ENCODE measurements at places on chromosomes 3 and 15.

- H3K27ac ChIP-seq = no peak overlapping the region
- no peak overlapping the region for H3K4me3 ChIP-seq
- DNase-seq = no peak
- no peaks in the 10 kb centered on the region for H3K27me3 ChIP-seq
- H3K36me3 ChIP-seq = peaks cover 5% of the 10 kb centered on the region
Observed at GRCh38 chr3:99777210-99777549, 40.5 kb upstream of the CMSS1 start.

DNA sequence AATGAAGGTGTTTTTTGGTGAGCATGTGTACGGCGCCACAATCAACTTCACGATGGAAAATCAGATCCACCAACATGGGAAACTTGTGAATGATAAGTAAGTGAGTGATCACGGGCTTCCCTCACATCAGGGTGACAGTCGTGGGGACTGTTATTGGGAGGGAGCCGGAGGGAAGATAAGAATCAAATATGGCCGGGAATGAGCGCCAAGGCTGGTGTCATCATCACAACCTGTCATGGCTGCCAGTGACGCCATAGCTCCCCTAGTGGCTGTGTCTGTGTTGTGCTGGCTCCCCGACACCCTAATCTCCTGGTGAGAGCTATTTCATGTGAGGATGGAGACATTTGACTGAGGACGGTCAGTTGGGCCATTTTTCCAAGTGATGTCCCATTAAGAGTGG lies 168.5 kb downstream of the SV2B start:
- H3K4me1 ChIP-seq = no peaks in the 10 kb centered on the region
- no peaks in the 10 kb centered on the region for H3K27me3 ChIP-seq
- H3K4me3 ChIP-seq = no peak overlapping the region
- H3K36me3 ChIP-seq = no peaks in the 10 kb centered on the region
- no peak overlapping the region for H3K27ac ChIP-seq

GRCh38 chr3:125433091-125433534 lies 58.0 kb upstream of the ZNF148 start:
- no peak for DNase-seq
- no peak overlapping the region for H3K4me3 ChIP-seq
- H3K27me3 ChIP-seq = no peaks in the 10 kb centered on the region
- no peaks in the 10 kb centered on the region for H3K4me1 ChIP-seq

DNA sequence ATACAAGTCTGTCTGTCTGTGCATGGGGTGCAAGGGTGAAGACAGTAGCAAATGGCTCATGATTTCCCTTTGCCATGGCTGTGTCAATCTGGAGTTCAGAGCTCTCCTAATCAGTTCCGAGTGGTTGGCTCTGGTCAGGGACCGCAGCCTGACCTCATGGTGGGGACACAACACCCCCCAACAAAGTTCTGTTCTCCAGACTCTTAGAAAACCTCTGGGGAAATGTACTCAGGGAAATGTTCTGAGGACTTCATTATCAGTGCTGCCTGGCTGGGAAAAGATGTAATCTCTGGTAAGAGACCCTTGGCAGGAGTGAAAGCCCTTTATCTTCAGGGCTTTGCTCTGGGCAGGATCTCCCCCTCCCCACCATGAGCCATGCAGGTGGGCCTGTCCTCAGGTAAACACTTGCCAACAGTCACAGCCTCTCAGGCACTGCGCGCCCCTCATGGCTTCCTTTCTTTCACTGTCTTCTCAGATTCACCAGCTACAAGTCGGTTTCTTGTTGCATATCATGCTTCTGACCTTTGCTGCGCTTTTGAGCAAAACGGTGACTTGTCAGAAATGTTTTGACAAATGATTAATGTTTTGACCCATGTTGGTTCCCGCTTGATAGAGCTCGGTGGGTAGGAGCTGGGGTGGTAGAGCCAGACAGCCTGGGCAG lies 95.5 kb downstream of the ST6GAL1 start:
- no peaks in the 10 kb centered on the region for H3K27me3 ChIP-seq
- H3K4me1 ChIP-seq = no peaks in the 10 kb centered on the region
- H3K4me3 ChIP-seq = no peak overlapping the region

GRCh38 chr3:82031596-82031995 lies 270.2 kb upstream of the GBE1 start:
- no peak for DNase-seq
- H3K27me3 ChIP-seq = peaks cover 2% of the 10 kb centered on the region
- no peak overlapping the region for H3K27ac ChIP-seq
- H3K36me3 ChIP-seq = no peaks in the 10 kb centered on the region
- no peaks in the 10 kb centered on the region for H3K4me1 ChIP-seq
- no peak overlapping the region for H3K4me3 ChIP-seq

- H3K27ac ChIP-seq = peak overlapping the region; percentile 44
- H3K36me3 ChIP-seq = peaks cover 8% of the 10 kb centered on the region
- DNase-seq = peak; percentile 60
- H3K4me1 ChIP-seq = peaks cover 11% of the 10 kb centered on the region
- peak overlapping the region; percentile 50 for H3K4me3 ChIP-seq
Observed at GRCh38 chr3:170180079-170180907, 1.2 kb downstream of the PHC3 start.

GRCh38 chr15:38065721-38066345 lies 131.4 kb downstream of the TMCO5A start:
- H3K4me1 ChIP-seq = peaks cover 20% of the 10 kb centered on the region
- no peaks in the 10 kb centered on the region for H3K36me3 ChIP-seq
- no peak for DNase-seq
- no peak overlapping the region for H3K27ac ChIP-seq

GRCh38 chr3:124075753-124076152 lies 83.8 kb upstream of the ROPN1 start:
- no peaks in the 10 kb centered on the region for H3K4me1 ChIP-seq
- DNase-seq = no peak
- H3K36me3 ChIP-seq = no peaks in the 10 kb centered on the region
- no peak overlapping the region for H3K4me3 ChIP-seq

GRCh38 chr15:29826908-29827820 lies 4.9 kb upstream of the TJP1 start:
- H3K27me3 ChIP-seq = no peaks in the 10 kb centered on the region
- no peak overlapping the region for H3K4me3 ChIP-seq
- H3K36me3 ChIP-seq = no peaks in the 10 kb centered on the region
- no peak for DNase-seq
- H3K4me1 ChIP-seq = peaks cover 20% of the 10 kb centered on the region

GRCh38 chr3:185361920-185362319 lies 1.0 kb upstream of the MAP3K13 start:
- no peaks in the 10 kb centered on the region for H3K36me3 ChIP-seq
- DNase-seq = no peak
- no peak overlapping the region for H3K27ac ChIP-seq
- no peak overlapping the region for H3K4me3 ChIP-seq
- peaks cover 6% of the 10 kb centered on the region for H3K4me1 ChIP-seq

GRCh38 chr3:153856932-153857331 lies 264.3 kb upstream of the ARHGEF26 start:
- no peak overlapping the region for H3K27ac ChIP-seq
- no peaks in the 10 kb centered on the region for H3K27me3 ChIP-seq
- no peak for DNase-seq
- H3K36me3 ChIP-seq = no peaks in the 10 kb centered on the region
- H3K4me3 ChIP-seq = no peak overlapping the region

DNA sequence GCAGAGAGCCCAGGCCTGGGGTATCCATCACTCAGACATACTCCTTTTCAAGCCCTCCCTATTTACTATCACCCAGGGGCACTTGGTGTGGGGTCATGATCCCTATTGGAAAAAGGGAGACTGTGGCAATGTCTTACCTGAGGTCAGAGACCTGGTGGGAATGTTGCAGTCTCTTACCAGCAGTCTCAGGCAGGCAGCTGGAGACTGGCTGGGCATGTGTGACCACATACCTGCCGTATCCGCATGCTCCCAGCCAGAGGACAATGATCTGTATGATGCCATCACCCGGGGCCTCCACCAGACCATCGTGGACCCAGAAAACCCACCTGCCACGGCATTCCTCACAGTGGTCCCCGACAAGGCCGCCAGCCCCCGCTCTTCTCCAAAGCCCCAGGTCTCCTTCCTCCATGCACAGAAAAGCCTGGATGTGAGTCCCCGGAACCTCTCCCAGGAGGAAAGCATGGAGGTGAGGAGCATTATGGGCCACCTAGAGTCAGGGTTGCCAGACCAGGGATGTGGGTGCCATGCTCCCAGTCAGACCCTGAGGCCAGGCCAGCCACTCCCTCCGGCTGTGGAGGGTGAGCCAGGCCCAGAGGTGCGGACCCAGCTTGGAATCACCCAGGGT lies 5.9 kb downstream of the SH2D7 start:
- no peaks in the 10 kb centered on the region for H3K36me3 ChIP-seq
- H3K27me3 ChIP-seq = peaks cover 7% of the 10 kb centered on the region
- H3K4me1 ChIP-seq = no peaks in the 10 kb centered on the region
- H3K27ac ChIP-seq = no peak overlapping the region

GRCh38 chr3:194300936-194301335 lies 50.2 kb downstream of the CPN2 start:
- peaks cover 15% of the 10 kb centered on the region for H3K4me1 ChIP-seq
- no peak for DNase-seq
- H3K4me3 ChIP-seq = no peak overlapping the region
- H3K27ac ChIP-seq = no peak overlapping the region
- H3K27me3 ChIP-seq = peaks cover 2% of the 10 kb centered on the region
- H3K36me3 ChIP-seq = no peaks in the 10 kb centered on the region

GRCh38 chr15:48719668-48720067 lies 74.2 kb upstream of the FBN1 start:
- no peaks in the 10 kb centered on the region for H3K27me3 ChIP-seq
- DNase-seq = no peak
- no peak overlapping the region for H3K27ac ChIP-seq
- H3K4me3 ChIP-seq = no peak overlapping the region

GRCh38 chr3:114498539-114499370 lies 204.9 kb downstream of the TIGIT start:
- no peak overlapping the region for H3K27ac ChIP-seq
- no peak overlapping the region for H3K4me3 ChIP-seq
- H3K4me1 ChIP-seq = peaks cover 12% of the 10 kb centered on the region

- H3K27me3 ChIP-seq = peaks cover 40% of the 10 kb centered on the region
- no peak overlapping the region for H3K4me3 ChIP-seq
- H3K36me3 ChIP-seq = no peaks in the 10 kb centered on the region
- DNase-seq = no peak
- no peak overlapping the region for H3K27ac ChIP-seq
Observed at GRCh38 chr15:93088200-93088980, 621 bp downstream of the RGMA start.

DNA sequence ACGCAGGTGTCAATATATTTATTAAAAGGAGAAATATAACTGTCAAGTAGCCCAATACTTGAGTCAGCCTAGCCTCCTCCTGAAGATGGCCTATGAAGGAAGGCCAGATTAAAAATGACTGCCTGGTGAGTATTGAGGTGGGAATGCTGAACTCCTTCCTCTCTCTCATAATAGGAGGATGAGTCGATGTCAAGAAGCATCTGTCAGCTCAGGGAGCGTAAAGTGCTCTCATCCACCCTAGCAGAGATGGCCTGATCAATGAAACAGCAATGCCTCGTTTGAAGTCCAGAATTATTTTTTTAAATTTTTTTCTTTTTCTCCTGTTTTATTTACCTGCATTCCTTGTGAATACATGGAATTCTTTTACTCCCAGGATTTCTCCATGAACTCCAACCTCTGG lies 58.3 kb downstream of the SCN10A start:
- no peak for DNase-seq
- no peak overlapping the region for H3K4me3 ChIP-seq
- no peaks in the 10 kb centered on the region for H3K4me1 ChIP-seq

- no peaks in the 10 kb centered on the region for H3K27me3 ChIP-seq
- H3K4me3 ChIP-seq = no peak overlapping the region
- no peaks in the 10 kb centered on the region for H3K36me3 ChIP-seq
- H3K27ac ChIP-seq = no peak overlapping the region
Observed at GRCh38 chr3:54856271-54856670, 71.6 kb downstream of the LRTM1 start.

DNA sequence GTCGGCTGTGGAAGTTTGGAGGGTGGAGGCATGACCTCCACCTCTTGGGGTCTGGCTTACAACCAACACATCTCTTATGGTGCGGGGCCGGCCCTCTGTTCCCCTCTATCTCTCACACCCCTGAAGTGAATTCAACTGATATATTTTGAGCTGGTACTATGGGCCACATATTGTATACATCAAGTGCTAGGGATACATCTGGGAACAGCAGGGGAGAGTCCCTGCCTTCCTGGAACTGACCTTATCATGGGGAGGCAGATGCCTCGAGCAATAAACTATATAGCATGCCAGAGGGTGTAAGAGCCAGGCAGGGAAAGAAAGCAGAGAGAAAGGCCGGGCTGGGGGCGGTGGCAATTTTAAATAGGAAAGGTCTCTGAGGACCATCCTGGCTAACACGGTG lies 60.4 kb upstream of the TRPM1 start:
- H3K27me3 ChIP-seq = peaks cover 1% of the 10 kb centered on the region
- no peak for DNase-seq
- H3K27ac ChIP-seq = no peak overlapping the region
- H3K4me1 ChIP-seq = no peaks in the 10 kb centered on the region

GRCh38 chr15:88419830-88420229 lies 47.4 kb downstream of the MRPL46 start:
- no peak overlapping the region for H3K4me3 ChIP-seq
- H3K27ac ChIP-seq = no peak overlapping the region
- H3K27me3 ChIP-seq = no peaks in the 10 kb centered on the region
- H3K36me3 ChIP-seq = no peaks in the 10 kb centered on the region
- DNase-seq = no peak

DNA sequence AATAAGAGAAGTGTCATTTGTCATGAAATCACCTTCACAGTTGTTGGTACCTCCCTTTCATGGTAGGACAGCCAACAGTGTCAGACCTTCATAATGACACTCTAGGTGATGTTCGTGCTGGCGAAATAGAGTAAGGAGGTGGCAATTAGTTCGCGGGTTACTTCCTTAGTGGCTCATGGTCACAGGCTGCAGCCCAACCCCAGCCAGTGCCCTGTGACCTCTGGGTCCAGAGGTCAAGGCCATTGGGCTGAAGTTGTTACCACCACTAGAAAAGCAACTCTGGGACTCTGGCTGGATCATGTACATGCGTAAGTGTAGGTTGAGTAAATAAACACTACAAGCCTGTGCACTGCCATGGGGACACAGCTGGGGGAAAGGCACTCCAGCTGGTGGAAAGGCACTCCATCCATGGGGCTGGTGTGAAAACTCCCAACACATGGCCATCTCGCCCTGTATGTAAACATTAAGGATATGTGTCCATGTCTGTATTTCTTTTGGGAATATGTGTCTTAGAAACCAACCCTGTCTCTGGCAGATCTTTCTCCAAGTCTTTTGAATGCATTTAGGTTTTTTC lies 106.7 kb downstream of the RYK start:
- H3K4me3 ChIP-seq = no peak overlapping the region
- no peaks in the 10 kb centered on the region for H3K27me3 ChIP-seq
- no peak for DNase-seq
- H3K36me3 ChIP-seq = peaks cover 2% of the 10 kb centered on the region
- peaks cover 16% of the 10 kb centered on the region for H3K4me1 ChIP-seq

Measured in endothelial cell of umbilical vein (primary cell).